ENCODE measurements at places on chromosomes 2 and 18.

DNA sequence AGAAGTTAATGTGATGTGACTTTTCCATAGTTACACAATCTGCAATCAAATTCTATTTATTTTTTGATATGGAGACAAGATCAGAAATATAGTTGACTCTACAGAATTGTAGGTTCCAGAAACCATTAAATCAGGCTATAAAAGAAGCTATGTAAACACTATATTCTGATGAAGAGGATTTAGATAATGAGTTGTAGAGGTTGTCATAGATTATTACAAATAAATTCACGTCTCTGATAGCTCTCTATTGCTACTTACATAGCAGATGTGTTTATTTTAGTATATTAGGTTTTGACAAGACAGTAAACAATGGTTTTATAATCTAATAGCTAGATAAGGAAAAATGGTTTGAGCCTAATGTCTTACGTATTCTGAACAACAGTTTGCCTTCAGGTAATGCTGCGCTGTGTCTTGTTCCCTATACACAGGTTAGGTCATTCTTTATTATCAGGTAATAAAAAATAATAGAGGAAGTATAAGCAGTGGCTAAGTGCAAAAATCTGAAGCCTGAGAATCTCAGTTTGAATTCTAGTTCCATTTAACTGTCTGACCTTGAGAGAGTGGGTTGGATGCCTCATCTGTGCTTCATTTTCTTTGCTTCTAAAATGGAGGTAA lies 93.4 kb downstream of the PPP1R1C start:
- H3K27ac ChIP-seq: no peak overlapping the region
- no peaks in the 10 kb centered on the region for H3K36me3 ChIP-seq
- H3K4me3 ChIP-seq: no peak overlapping the region
- no peaks in the 10 kb centered on the region for H3K27me3 ChIP-seq

GRCh38 chr2:121754851-121755236 lies 607 bp upstream of the TSN start:
- no peaks in the 10 kb centered on the region for H3K27me3 ChIP-seq
- H3K27ac ChIP-seq: no peak overlapping the region
- no peak for DNase-seq
- H3K4me3 ChIP-seq: peak overlapping the region; percentile 97
- no peaks in the 10 kb centered on the region for H3K4me1 ChIP-seq

- no peaks in the 10 kb centered on the region for H3K36me3 ChIP-seq
- H3K27ac ChIP-seq: no peak overlapping the region
- no peaks in the 10 kb centered on the region for H3K4me1 ChIP-seq
- no peak overlapping the region for H3K4me3 ChIP-seq
Observed at GRCh38 chr2:175312137-175312536, 130.6 kb upstream of the ATP5MC3 start.

DNA sequence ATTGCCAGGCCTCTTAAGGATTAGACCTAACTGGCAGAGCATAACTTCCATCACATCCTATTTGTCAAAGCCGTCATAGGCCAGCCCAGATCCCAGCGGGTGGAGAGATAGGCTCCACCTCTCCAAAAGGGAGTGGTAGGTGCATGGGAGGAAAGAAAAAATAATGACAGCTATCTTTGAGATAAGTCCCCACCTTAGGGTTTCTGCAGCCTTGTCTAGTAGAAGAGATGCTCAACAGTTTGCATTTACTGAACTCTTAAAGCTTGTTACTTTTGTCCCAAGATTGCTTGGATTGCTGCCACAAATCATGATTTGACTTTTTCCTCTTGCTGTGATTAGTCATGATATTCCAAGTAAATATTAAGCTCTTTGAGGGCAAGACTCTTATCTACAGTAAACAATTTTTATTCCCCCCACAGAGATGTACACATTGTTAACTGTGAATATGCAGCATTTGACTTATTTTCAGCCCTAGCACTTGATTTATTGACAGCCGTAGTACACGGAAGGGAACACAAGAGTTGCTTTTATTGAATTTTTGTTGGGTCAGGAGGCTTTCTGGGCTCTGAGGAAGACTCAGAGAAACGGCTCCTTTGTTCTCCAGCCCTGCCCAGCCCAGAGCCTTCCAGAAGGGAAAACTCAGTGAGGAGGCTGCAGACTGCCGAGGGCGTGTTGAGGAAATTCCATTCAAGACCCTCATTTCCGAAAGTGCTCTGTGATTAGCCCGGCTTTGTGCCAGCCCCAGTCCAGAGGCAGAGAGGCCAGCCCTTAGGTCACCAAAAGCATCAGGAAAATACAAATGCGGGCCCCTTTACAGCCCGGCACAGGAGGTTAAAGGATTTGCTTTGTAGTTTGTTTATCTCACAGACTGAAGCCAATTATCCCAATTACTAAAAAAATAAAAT lies 75.5 kb upstream of the ZNF532 start:
- peaks cover 15% of the 10 kb centered on the region for H3K4me1 ChIP-seq
- H3K27me3 ChIP-seq: no peaks in the 10 kb centered on the region
- H3K4me3 ChIP-seq: no peak overlapping the region

DNA sequence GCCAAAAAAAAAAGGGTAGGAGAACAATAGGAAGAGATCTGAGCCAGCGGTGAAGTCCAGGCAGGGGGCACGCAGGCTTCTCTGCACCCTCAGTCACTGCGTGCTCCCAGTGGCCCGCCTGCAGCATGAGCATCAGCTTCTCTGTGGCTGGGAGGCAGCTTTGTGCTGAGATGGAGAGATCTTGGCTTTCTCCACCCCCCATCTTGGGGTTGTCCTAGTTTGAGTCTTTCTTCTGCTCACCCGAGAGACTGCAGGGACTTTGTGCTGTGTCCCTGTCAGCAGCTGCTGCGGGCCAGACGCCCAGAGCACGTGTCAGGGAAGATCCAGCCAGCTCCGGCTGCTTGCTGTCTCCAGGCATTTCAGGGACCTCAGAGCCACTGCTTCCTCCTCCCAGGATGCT lies 20.3 kb downstream of the TRAPPC12 start:
- no peak for DNase-seq
- no peak overlapping the region for H3K27ac ChIP-seq

Measured in H1 (cell line).